CD4-positive, alpha-beta T cell (primary cell): ENCODE measurements at places on chromosomes 13 and 19. TPM values are rescaled to one million over a fixed set of nuclear protein-coding genes. Genes with fewer than 3 reads are reported as not detected.

Gene TYROBP
- total RNA-seq: 6.0 TPM

Gene CYP4F2
- total RNA-seq: not detected

Gene CA11
- total RNA-seq: 12.4 TPM

Gene KLK6
- not detected for total RNA-seq

Gene DENND1C
- 111 TPM for total RNA-seq

Gene SELENOV
- total RNA-seq: not detected

Gene CEACAM8
- not detected for total RNA-seq

Gene KLF12
- total RNA-seq: 69.5 TPM

Gene GIPC3
- 1.1 TPM for total RNA-seq

Gene U2AF2
- 212 TPM for total RNA-seq

Gene RAP2A
- 8.2 TPM for total RNA-seq

DNA sequence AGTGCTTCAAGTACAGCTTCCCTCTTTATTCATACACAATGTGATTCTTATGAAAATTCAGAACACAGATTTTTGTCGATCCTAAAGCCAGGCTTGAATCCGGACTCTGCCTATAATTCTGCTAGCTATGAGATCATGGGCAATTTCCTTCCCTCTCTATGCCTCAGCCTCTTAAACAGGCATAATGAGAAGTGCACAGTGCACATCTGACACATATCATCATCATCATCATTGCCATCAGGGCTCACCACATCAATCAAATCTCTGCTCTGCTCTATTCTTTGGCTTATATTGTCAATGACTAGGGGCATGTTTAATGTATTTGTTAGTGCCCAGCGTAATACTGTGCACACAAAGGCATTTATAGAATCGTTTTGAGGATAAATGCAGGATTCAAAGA, 269.1 kb downstream of the ABCC4 start:
- no peaks in the 10 kb centered on the region for H3K27me3 ChIP-seq
- H3K36me3 ChIP-seq: peaks cover 12% of the 10 kb centered on the region
- DNase-seq: no peak
- no peak overlapping the region for H3K27ac ChIP-seq
- H3K4me1 ChIP-seq: peaks cover 3% of the 10 kb centered on the region
- no peak overlapping the region for H3K4me3 ChIP-seq

DNA sequence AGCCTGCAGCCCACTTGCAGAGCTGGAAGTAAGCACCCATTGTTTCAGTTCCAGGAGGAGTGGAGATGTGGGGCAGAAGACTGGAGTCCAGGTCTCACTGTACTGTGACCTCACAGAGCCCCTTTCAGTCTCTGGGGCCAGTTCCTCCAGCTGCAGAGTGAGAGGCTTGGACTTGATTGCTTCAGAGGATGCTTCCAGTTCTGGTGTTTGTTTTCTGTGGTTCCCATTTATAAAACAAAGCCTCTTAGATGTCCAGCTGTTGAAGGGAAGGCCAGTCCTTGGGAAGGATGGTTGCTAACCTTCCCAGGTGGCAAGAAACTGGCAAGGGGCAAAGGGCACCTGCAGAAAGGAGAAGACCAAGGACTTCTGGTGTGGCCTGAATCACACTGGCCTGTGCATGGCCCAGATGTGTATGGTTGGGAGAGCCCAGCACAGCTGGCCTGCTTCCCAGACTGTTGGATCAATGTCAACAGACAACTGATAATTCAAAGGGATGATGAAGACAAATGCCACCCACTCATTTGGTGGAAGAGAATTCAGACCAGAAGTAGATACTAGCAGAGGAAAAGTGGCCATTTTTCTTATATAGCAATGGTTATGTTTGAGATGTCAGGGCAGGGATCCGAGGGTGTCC, 218.5 kb downstream of the ZNF536 start:
- peaks cover 5% of the 10 kb centered on the region for H3K27me3 ChIP-seq
- DNase-seq: no peak
- H3K4me1 ChIP-seq: no peaks in the 10 kb centered on the region
- no peak overlapping the region for H3K27ac ChIP-seq
- no peaks in the 10 kb centered on the region for H3K36me3 ChIP-seq
- no peak overlapping the region for H3K4me3 ChIP-seq

- no peak for DNase-seq
- no peaks in the 10 kb centered on the region for H3K36me3 ChIP-seq
- no peak overlapping the region for H3K27ac ChIP-seq
- H3K4me3 ChIP-seq: no peak overlapping the region
Observed at GRCh38 chr19:45119582-45119981, 26.6 kb downstream of the PPP1R37 start.

DNA sequence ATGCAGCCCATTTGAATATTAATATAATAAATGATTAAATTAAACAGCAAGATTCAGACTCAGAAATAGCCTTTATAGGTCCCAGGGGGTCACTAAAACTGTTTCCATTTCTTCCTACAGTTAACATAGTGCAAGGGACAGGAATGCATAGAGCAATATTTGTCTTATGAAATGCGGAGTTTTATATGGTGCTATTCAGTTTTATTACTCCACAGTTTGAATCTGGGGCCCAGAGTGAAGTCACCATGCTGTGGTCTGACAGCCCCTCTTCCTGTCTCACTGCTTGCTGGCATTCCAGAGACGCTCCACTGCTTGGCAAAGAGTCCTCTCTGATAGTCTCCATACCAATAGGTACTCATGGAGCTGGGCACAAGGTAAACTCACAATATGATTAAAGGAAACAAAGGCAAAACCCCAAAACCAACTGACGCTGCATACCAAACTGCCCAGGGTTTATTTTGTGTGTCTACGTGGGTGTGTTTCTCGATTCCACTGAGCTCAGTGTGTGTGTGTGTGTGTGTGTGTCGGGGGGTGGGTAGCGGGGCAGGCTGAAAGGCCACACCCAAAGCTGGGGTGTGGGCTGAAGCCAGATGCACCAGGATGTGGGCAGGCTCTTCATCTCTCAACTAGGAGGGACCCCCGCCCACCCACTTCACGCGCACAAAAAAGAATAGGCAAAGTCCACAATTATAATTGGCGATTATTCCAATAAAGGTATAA, 277.9 kb downstream of the TSHZ3 start:
- no peak for DNase-seq
- no peak overlapping the region for H3K27ac ChIP-seq
- H3K27me3 ChIP-seq: peaks cover 20% of the 10 kb centered on the region
- H3K4me1 ChIP-seq: no peaks in the 10 kb centered on the region
- H3K36me3 ChIP-seq: no peaks in the 10 kb centered on the region

GRCh38 chr13:34428911-34429310, 513.2 kb upstream of the NBEA start:
- no peak for DNase-seq
- H3K4me1 ChIP-seq: no peaks in the 10 kb centered on the region
- H3K4me3 ChIP-seq: no peak overlapping the region
- no peak overlapping the region for H3K27ac ChIP-seq
- H3K36me3 ChIP-seq: no peaks in the 10 kb centered on the region
- H3K27me3 ChIP-seq: no peaks in the 10 kb centered on the region

- H3K27ac ChIP-seq: no peak overlapping the region
- H3K4me3 ChIP-seq: no peak overlapping the region
- H3K27me3 ChIP-seq: no peaks in the 10 kb centered on the region
Observed at GRCh38 chr19:18311502-18312091, 11.3 kb downstream of the LSM4 start.

DNA sequence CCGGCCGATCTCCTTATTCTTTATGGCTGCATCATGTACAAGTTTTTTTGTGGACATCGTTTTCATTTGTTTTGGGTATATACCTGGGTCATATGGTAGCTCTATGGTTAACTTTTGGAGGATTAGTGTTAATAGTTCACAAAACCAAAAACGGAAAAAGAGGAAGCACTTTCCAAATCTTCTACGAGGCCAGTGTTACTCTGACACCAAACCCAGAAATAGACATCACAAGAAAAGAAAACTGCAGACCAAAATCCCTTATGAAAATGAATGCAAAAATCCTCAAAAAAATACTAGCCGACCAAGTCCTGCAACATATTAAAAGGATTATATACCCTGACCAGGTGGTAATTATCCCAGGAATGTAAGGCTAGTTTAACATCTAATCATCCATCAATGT, 29.8 kb downstream of the ADGRE2 start:
- no peak overlapping the region for H3K4me3 ChIP-seq
- H3K4me1 ChIP-seq: no peaks in the 10 kb centered on the region
- H3K27ac ChIP-seq: no peak overlapping the region
- no peaks in the 10 kb centered on the region for H3K27me3 ChIP-seq
- H3K36me3 ChIP-seq: no peaks in the 10 kb centered on the region

DNA sequence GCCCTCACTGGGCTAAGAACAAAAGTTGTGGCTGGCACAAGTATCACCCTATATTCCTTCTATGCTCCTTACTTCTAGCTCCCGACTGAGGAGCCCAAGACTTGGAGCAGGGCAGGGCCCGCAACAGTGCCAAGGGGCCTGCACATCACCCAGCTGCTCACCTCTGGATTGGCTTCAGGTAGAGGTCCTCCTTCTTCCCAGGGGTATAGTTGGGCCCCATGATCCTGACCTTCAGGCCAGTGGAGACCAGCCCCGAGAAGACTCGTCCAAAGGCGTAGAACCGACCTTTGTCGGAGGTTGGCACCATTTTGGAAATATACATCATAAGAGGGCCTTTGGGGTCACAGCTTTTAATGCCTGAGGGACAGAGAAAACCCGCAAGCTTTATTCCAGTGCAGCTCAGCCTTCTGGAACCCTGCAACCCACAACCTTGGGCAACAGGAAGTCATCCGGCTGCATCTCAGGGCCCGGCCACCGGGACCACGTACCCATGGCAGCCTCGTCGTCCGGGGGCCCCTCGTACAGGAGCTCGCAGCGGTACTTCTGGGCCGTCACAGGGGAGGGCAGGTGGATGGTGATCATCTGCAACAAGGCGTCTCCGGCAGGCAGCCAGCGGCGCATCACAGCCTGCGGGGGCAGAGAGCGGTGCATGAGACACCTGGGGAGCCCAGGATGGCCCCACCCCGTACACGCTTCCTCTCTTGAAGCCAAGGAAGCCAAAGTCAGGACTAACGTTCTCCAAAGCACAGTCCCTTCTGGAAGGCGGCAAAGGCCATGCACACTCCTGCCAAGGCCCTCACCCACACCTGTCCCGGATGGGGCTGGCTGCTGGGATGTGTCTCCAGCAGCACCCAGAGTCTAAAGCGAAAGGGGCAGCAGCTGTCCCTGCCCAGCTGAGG, 4.7 kb downstream of the EEF2 start:
- H3K27me3 ChIP-seq: no peaks in the 10 kb centered on the region
- H3K27ac ChIP-seq: no peak overlapping the region
- H3K4me3 ChIP-seq: no peak overlapping the region
- no peak for DNase-seq
- H3K36me3 ChIP-seq: peaks cover 86% of the 10 kb centered on the region
- peaks cover 49% of the 10 kb centered on the region for H3K4me1 ChIP-seq

- H3K4me1 ChIP-seq: no peaks in the 10 kb centered on the region
- DNase-seq: no peak
- no peak overlapping the region for H3K27ac ChIP-seq
- H3K27me3 ChIP-seq: no peaks in the 10 kb centered on the region
- H3K36me3 ChIP-seq: no peaks in the 10 kb centered on the region
Observed at GRCh38 chr13:103030776-103031175, 35.4 kb downstream of the SLC10A2 start.

DNA sequence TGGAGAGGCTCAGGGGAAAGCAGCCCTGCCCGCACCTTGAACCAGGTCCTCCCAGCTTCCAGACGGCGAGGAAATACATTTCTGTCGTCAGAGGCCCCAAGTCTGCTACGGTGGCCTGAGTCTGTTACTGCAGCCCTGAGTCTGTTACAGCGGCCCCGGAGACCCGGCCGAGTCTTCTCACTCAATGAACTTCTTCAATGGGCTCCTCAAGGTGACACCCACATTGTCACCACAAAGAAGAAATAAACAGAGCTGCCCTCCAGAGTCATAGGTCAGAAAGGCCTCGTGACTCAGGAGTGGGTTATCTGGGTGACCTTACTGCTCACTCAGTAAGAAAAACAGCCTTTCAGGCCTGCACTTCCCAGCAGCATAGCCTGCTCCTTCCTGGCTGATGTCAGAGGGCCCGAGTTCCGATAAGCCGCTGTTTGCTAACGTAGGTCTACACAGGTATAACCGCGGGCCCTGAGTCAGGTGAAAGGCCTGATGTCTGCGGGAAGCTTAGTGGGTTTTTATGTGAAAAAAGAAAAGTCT, 66.9 kb upstream of the TM9SF2 start:
- peak; percentile 74 for DNase-seq
- peak overlapping the region; percentile 0 for H3K4me3 ChIP-seq
- H3K36me3 ChIP-seq: no peaks in the 10 kb centered on the region
- peaks cover 62% of the 10 kb centered on the region for H3K4me1 ChIP-seq

- H3K36me3 ChIP-seq: peaks cover 33% of the 10 kb centered on the region
- no peak overlapping the region for H3K27ac ChIP-seq
- no peak overlapping the region for H3K4me3 ChIP-seq
Observed at GRCh38 chr19:38385057-38385803, 2.6 kb downstream of the GGN start.

DNA sequence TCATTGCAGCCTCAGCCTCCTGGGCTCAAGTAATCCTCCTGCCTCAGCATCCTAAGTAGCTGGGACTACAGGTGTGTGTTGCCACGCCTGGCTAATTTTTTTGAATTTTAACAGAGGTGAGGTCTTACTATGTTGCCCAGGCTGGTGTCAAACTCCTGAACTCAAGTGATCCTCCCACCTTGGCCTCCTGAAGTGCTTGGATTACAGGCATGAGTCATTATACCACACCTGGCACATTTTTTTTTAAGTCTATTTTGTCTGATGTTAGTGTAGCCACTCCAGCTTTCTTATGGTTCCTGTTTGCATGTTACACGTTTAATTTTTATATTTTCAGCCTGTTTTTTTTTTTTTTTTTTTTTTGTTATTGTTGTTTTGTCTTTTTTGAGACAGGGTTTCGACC, 24.8 kb downstream of the KDM4B start:
- H3K36me3 ChIP-seq: peaks cover 9% of the 10 kb centered on the region
- no peak overlapping the region for H3K27ac ChIP-seq
- H3K27me3 ChIP-seq: no peaks in the 10 kb centered on the region

DNA sequence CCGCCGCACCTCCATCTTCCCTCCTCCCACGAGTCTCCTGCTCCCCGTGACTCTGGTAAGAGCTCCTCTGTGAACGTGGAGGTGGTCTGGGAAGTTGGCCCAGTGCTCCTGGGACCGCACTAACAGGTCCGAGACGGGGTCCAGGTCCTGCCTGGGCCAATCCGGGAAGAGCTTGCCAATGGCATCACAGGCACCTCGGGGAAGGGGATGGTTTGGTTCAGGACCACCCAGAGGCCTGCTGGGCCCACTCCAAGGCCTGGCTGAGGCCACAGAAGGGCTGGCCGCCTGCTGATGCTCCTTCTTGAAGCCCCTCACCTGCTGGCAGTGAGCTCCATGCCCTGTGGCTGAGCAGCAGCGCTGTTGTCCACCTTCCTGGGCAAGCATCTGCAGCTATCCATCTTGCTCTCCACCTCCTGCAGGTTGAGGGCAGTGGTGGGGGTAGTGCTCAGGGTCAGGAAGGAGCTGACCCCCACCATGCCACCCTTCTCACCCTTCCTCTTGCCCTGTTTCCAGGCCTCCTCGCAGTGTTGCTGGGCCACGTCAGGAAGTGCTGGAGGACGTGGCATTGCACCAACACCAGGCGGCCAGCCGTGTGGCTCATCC, 41.2 kb upstream of the TPM4 start:
- no peaks in the 10 kb centered on the region for H3K4me1 ChIP-seq
- no peaks in the 10 kb centered on the region for H3K36me3 ChIP-seq
- no peak overlapping the region for H3K27ac ChIP-seq
